NCI-H1092 (cell line): ENCODE measurements at places on chromosomes 5 and 9.
A peak's percentile ranks its signal among the peaks of the same experiment; 100 is the strongest.

GRCh38 chr9:81363916-81364480 is 325.3 kb downstream of the TLE1 start:
- no peak for DNase-seq

DNA sequence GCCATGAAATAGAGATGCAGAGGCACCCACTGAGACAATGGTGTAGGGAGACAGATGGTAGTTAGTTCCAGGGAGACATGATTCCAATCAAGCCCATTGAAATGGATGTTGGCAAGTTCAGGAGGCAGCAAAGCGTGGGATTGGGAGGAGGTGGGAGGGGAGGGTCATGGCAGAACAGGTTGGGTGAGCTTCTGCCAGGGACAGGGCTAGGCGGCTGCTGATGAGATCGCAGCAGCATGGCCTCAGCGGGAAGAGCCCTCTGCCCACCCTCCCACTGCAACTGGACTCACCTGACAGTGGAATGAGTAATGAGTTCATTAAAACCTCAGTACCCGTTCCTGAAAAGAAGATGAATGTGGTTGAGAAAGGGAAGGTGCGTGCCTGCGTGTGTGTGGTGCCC is 418.2 kb downstream of the CDK5RAP2 start:
- DNase-seq = no peak

GRCh38 chr9:72207278-72207677 is 58.0 kb downstream of the GDA start:
- no peak for DNase-seq

GRCh38 chr9:14326264-14326826 is 12.4 kb upstream of the NFIB start:
- peak; percentile 99 for DNase-seq

DNA sequence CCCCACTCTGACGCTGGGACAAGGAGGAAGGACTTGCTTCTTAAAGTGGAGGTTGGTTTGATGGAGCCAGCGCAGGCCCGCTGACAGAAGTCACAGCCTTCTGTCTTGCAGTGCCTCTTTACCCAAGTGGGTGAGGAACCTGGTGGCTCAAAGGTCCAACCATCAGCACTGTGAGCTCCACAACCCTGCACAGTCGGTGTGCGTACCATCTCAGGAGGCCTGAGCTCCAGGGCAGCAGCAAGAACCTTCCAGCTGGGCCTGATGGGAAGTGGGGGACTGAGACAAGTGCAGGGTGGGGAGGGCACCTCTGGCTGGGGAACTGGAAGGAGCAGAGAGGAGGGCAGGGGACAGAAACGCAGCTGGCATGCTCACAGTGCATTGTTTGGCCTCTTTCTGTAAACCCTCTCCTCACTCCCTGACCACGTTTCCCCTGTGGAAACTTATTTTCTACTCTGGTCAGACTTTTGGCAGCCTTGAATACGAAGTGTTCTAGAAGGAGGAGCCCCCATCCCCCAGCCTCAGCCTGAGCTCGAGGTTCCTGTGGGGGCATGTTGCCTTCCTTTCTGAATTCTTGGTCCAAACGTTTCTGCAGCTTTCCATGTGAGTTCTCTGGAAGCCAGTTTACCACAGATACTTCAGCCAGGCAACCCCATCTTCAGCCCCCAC is 178.5 kb upstream of the PITX1 start:
- DNase-seq = no peak

- DNase-seq = no peak
Observed at GRCh38 chr9:14238518-14238917, 75.4 kb downstream of the NFIB start.

DNA sequence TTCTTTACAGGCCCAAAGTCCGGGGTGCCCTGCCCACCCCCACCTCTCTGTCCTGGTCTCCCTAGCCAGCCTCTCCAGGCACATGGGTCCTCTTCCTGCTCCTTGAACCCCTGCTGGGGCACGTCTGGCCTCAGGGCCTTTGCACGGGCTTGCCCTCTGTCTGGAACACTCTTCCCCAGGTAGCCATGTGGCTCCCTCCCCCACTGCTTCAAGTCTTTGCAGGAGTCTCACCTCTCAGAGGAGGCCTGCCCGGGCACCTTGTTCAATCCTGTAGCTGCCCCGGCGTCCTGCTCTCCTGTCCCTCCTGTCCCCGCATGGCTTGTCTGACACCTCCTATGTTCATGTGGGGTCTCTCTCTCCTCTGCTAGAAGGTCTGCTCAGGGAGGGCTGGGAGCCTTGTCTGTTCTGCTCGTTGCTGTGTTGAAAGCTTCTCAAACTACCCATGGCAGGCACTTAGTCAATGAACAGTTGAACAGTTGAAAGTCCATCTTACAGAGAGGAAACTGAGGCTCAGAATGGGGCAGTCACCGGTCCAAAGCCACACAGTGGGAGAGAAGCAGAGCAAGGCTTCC is 241.4 kb downstream of the PBX3 start:
- no peak for DNase-seq

DNA sequence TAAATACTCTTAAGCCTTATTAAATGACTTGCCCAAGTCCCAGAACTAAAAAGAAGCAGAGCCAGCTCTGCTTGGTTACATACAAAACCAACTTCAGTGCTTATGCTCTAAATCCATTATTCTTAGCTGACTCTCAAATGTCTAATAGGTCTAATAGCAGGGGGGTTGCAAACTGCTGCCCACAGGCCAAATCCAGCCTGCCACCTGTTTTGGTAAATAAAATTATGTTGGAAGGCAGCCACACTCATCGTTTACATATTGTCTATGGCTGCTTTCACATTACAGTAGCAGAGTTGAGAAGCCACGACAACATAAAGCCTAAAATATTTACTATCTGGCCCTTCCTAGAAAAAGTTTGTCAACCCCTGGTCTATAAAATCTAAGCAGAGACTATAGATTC is 69.0 kb downstream of the KLHL3 start:
- no peak for DNase-seq

GRCh38 chr5:100542086-100542485 is 6.9 kb downstream of the FAM174A start:
- DNase-seq = no peak

GRCh38 chr9:132591244-132591643 is 8.8 kb downstream of the BARHL1 start:
- no peak for DNase-seq

DNA sequence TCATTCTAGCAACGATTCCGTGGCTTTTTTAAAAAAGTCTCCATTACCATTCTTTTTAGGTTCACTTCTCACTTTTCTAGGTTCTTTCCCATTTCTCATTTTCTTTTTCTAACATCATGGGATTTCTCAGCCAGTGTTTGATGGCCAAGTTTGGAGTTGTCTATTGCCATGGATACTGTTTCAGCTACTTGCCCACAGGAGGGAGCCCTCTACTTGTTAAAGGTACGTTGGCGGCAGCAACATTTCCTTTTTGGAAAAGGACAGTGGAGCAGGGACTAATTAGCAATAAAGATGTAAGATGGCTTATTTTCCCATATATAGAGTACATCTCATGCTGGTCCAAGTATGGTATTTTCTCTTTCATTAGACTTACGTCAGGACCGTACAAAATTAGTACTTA is 2257.5 kb upstream of the C9orf72 start:
- peak; percentile 39 for DNase-seq

GRCh38 chr5:155726267-155726666 is 600.7 kb upstream of the SGCD start:
- no peak for DNase-seq

DNA sequence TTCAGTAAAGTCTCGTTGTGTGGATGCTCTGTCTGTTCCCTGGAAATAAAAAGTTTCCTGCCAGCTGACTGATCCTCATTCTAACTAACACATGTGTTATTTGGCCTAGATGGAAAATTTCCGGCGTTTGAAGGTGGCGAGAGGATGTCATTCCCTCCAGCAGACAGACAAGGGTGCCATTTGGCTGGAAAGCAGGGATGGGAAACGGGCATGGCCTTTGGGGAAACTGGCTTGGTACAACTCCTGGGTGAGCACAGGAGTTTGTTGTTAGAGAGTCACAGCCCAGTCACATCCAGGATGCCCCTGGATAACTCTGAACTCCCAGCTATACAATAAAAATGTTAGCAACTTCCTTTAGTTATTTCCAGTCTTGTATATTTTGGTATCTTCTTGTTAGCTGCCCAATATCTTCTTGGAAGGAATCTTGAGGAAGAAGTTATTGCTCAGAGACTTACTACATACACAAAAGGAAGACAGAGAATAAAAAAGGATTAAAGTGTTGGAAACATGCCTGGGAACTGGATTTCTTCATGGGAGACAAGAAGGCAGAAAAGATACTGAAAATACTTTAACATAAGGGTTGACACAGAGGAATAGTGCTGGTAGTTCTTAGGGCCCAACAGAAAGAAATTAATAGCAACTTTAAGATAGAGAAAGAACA is 41.9 kb downstream of the TEK start:
- no peak for DNase-seq

DNA sequence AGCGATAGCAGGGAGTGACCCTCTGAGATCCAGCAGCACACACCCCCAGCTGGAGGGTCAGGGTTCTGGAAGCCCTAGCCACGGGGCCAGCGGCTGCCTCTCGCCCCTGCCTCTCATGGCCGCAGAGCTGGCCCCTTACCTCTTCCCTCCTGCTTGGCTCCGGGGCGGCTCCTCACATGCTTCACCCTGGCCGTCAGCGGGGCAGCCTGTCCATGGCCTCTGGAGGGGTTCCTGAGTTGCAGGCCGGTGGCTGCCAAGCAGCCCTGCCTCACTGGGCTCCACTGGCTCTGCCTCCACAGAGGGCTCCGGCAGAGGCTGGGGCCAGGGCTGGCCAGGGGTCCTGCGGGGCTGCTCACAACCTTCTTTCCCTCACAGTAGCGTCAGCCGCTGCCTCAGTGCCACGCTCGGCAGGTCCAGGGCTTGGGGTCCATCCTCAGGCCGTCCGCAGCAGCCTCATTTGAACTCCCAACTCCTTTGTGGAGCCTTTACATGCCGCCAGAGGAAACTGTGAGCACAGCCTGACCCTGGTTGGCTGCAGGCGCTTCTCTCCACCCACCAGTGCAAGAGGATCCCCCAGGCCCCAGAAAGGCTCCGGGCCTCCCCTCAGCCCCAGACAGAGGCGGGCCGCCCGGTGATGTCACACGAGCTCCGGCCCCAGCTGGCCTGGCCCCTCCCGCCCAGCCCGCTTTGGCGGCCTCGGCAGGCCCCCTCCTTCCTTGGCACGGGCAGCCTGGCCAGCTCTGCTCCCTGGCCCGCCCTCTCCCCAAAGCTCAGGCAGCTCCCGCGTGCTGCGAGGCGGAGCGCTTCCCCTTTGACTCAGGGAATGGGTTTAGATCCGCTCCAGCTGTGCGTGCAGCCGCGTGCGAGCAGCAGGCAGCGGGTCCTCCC is at the start of gene ANGPTL2:
Gene ANGPTL2 (minus strand): TSS at position 460 of the 888 bp plus-strand sequence. CDS start 13,904 bp downstream, outside the sequence.
- DNase-seq = peak; percentile 66
